ENCODE measurements at places on chromosomes 4 and X.

DNA sequence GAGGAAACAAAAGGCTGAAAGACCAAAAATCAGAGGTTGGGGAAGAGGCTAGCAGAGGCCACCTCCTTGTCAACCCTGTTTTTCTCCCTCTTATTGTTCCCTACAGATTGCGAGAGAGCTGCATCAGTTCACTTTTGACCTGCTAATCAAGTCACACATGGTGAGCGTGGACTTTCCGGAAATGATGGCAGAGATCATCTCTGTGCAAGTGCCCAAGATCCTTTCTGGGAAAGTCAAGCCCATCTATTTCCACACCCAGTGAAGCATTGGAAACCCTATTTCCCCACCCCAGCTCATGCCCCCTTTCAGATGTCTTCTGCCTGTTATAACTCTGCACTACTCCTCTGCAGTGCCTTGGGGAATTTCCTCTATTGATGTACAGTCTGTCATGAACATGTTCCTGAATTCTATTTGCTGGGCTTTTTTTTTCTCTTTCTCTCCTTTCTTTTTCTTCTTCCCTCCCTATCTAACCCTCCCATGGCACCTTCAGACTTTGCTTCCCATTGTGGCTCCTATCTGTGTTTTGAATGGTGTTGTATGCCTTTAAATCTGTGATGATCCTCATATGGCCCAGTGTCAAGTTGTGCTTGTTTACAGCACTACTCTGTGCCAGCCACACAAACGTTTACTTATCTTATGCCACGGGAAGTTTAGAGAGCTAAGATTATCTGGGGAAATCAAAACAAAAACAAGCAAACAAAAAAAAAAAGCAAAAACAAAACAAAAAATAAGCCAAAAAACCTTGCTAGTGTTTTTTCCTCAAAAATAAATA lies 179.9 kb downstream of the AR start:
- no peak for DNase-seq

DNA sequence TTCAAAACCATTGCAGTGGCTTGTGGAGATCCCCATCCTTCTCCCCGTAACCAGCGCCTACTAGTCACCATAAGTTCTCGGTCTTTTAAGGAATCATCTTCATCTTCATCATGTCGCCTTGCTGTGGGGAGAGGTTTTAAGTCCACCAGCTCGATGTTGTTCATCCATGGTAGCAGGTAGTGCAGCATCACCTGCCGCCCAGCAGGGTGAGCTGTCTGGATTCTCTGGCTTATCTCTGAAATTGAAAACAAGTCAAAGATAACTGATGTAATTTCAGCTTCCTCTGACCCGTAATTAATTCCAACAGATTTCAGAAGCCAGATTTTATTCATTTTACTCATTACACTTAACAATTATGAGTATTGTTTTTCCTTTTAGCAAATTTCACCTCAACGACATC lies 67.4 kb downstream of the ZAR1 start:
- no peak for DNase-seq

GRCh38 chr4:140219567-140219966 lies 65.6 kb upstream of the MAML3 start:
- no peak for DNase-seq

GRCh38 chrX:110131031-110131430 lies 128.1 kb downstream of the TMEM164 start:
- DNase-seq = no peak

- DNase-seq = no peak
These were observed at the start of gene UNC5C for GRCh38 chr4:95548738-95549245. UNC5C (minus strand) TSS chr4:95548973.

GRCh38 chr4:147533331-147533730 lies 52.4 kb downstream of the EDNRA start:
- no peak for DNase-seq

DNA sequence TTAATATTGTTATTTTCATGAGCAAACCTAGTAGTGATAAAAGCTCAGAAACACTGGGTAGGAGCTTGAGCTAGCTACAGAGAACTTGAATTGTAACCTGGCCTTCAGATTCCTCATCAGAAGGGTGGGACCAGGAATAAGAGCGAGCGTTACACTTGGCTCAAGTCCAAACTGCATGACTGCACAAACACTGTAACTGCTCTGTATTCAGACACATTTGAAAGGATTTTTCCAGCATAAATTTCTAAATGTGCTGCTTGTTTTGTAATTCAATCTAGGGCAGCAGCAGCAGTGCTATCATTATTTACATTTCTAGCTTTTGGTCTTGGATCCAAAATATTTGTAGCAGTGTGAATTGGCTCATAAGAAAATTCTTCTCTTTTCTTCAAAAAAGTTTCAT lies 133.0 kb upstream of the TMLHE start:
- no peak for DNase-seq

DNA sequence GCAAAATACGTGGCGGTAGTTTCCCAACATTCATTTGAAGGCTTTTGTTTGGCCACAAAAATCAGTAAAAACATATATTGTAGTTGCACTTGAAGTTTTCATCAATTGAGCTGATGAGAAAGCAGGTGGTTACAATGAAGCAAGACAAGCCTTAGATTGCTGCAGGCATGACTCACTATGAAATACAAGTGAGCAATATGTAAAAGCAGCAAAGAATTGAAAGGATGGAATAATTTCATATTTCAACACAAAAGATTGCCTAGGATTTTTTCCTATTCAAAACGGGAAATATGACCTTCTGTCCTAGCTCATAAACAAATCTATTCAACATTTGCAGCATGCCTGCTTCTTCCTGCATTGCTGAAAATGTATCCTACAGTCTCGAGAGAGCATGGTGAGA lies 190.9 kb upstream of the BANK1 start:
- no peak for DNase-seq

- DNase-seq = no peak
These were observed 18.8 kb upstream of the DSPP start for GRCh38 chr4:87589531-87589930.
